ENCODE measurements at places on chromosomes 5 and 9.

DNA sequence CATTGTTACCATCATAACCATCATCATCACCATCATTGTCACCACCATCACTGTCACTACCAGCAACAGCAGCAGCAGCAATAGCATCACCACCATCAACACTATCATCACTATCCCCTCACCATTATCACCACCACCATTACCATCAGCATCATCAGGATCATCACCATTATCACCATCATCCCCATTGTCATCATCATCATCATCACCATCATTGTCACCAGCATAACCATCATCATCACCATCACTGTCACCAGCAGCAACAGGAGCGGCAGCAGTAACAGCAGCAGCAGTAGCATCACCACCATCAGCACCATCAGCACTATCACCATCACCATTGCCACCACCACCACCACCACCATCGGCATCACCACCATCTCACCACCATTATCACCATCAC is 48.4 kb downstream of the S1PR3 start:
- DNase-seq, result no peak

- DNase-seq, result no peak
These were observed 22.4 kb upstream of the FREM1 start for GRCh38 chr9:14932641-14933040.

- no peak for DNase-seq
These were observed 150.7 kb upstream of the RASA1 start for GRCh38 chr5:87116825-87117512.

DNA sequence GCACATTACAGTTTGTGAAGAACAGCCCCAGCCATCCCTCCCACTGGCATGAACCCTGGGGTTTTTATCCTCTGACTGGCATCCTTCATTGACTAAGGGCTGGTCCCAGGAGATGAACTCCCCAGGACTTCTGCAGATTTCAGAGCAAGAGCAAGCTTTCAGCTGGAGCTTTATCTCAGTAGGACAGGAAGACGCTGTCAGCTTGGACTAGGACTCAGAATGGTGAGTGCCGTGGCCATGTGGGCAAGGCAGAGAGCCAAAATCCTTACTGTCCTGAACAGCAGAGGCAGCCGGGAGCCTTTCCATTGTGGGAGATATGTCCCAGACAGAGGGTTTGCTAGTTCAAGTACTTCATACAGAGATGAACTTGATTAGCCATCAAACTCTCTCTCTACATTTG is 3.2 kb upstream of the ACOT12 start:
- no peak for DNase-seq

- no peak for DNase-seq
These were observed 14.8 kb downstream of the GADD45G start for GRCh38 chr9:89619424-89620138.

GRCh38 chr5:122321921-122322320 is 9.9 kb downstream of the SNCAIP start:
- no peak for DNase-seq
